Activated T-helper 17 cell treated with anti-CD3 and anti-CD28 coated beads, Interleukin-2, amount 50 U/mL, for 72 hours (primary cell): ENCODE measurements at places on chromosomes 1 and 21.

- H3K27ac ChIP-seq, result no peak overlapping the region
- peaks cover 3% of the 10 kb centered on the region for H3K27me3 ChIP-seq
- H3K4me1 ChIP-seq, result no peaks in the 10 kb centered on the region
- no peak overlapping the region for H3K4me3 ChIP-seq
- H3K36me3 ChIP-seq, result no peaks in the 10 kb centered on the region
- no peak for ATAC-seq
These were observed 56.7 kb downstream of the ARHGEF10L start for GRCh38 chr1:17596186-17596585.

DNA sequence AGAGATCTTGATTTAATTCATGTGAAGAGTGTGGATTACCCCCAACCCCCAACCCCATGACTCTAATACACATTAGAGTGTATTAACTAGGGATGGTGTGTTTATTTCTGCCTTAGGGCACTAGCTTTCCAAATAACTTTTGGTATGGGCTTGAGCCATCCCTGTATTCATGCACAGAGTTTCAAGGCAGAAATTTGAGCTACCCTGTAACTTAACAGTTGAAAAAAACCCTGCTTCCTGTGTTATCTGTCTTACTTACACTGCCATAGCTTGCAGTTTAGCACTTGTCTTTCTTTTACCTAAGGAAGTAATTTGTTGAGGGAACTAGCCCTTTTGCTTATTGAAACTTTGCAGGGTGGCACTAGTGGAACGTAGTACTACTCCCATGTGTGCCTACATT, 6.3 kb downstream of the SRSF11 start:
- peaks cover 100% of the 10 kb centered on the region for H3K36me3 ChIP-seq
- peaks cover 17% of the 10 kb centered on the region for H3K4me1 ChIP-seq
- ATAC-seq, result no peak
- peak overlapping the region; percentile 36 for H3K27ac ChIP-seq

DNA sequence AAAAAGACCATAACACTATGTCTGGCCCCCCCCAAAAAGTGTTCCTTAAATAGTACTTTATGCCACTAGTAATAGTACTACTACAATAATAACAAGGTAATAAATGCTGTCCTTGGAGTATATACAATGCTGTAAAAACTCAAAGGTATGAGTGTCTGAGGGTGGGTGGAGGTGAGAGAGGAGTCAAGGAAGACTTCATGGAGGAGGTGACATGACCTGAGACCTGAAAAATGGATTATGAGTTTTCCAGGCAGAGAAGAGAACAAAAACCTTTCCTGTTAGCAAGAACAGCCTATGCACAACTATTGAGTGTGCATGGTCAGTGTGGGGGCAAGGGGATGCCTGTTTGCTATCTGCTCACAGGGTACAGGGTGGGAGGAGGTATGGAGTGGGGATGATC, 290.2 kb upstream of the USP24 start:
- no peaks in the 10 kb centered on the region for H3K36me3 ChIP-seq
- H3K4me3 ChIP-seq, result no peak overlapping the region
- ATAC-seq, result no peak
- no peak overlapping the region for H3K27ac ChIP-seq

- H3K27ac ChIP-seq, result peak overlapping the region; percentile 86
- H3K4me1 ChIP-seq, result peaks cover 46% of the 10 kb centered on the region
- H3K36me3 ChIP-seq, result peaks cover 96% of the 10 kb centered on the region
- ATAC-seq, result peak; percentile 95
These were observed 5.8 kb downstream of the ATP5PB start for GRCh38 chr1:111454859-111455641.

DNA sequence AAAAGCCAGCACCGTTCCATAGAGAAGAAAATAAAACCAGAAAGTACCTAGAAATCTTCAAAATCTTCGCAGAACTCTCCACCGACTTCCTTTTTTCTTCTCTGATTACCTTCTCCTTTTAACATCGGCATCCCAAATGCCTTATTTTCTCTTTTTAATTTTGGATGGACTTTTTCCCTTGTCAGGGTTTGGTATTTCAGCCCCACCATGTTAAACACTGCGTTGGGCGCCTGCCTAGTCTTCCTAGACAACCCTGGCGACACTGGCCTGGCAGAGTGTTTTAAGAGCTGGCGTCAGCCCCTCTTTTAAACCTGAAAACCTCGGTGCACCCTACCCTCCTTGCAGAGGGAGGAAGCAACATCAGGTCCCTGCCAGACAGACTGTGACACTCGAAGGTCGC, 66.0 kb upstream of the EFHD2 start:
- no peak for ATAC-seq
- H3K27me3 ChIP-seq, result peaks cover 18% of the 10 kb centered on the region
- no peak overlapping the region for H3K4me3 ChIP-seq
- H3K36me3 ChIP-seq, result no peaks in the 10 kb centered on the region
- H3K4me1 ChIP-seq, result peaks cover 14% of the 10 kb centered on the region
- H3K27ac ChIP-seq, result no peak overlapping the region

DNA sequence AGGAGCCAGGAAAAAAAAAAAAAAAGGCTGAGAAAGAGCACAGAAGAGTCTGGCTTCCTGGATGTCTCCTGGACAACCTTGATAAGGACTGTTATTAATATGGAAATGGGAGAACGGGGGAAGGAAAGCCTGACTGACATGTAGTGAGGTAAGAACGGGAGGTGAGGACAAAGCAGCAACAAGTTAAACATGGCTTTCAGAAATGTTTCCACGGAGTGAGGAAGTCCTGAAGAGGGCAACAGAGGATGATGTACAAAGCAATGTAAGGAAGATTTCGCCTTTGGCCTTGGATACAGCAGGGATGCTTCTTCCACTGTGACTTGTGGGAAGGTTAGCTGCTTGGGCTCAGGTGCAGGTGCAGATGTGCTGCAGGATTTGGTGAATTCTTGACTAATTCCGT, 11.9 kb upstream of the NIBAN1 start:
- H3K4me1 ChIP-seq, result no peaks in the 10 kb centered on the region
- no peak overlapping the region for H3K4me3 ChIP-seq
- H3K27ac ChIP-seq, result no peak overlapping the region
- ATAC-seq, result no peak

- H3K36me3 ChIP-seq, result no peaks in the 10 kb centered on the region
- H3K4me1 ChIP-seq, result no peaks in the 10 kb centered on the region
- peaks cover 21% of the 10 kb centered on the region for H3K27me3 ChIP-seq
- H3K27ac ChIP-seq, result no peak overlapping the region
- no peak for ATAC-seq
- no peak overlapping the region for H3K4me3 ChIP-seq
These were observed 3.3 kb upstream of the AGT start for GRCh38 chr1:230717251-230717650.

DNA sequence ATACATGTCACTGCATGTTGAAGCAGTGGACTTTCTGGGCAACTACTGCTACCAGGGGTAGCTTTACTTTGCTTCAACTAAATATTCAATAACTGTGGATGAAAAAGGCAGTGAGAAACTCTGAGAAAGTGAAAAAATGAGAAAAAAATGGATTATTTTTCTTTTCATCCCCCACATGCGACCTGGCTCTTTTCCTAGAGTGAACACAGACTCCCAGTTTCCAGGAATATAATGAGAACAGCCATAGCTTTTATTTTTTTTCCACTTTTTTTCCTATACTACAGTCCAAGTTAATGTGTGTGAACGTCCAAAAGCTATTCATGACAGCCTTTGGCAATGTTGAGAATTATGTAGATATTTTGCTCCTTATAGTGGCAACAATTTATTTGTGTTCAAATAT, 230.4 kb downstream of the DNM3 start:
- ATAC-seq, result no peak
- H3K36me3 ChIP-seq, result no peaks in the 10 kb centered on the region
- H3K27ac ChIP-seq, result no peak overlapping the region

DNA sequence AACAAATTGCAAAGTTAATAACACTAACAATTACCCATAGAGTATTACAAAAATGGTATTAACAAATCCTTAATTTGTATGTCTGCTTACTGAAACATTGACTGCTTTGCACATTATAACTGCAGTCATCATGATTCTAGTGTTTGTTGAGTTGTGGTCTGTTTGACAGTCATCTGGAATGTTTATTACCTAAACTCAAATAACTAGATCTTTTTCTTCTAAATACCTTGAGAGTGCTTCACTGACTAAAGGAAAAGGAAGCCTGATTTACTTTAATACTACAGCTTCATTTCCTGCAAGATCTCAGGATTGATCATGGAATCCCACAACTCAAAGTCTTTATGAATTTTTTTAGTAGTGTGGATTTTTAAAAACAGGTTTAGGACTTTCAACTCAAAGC, 70.0 kb downstream of the HMCN1 start:
- H3K27me3 ChIP-seq, result peaks cover 7% of the 10 kb centered on the region
- H3K4me1 ChIP-seq, result no peaks in the 10 kb centered on the region
- no peak for ATAC-seq
- no peak overlapping the region for H3K27ac ChIP-seq
- H3K4me3 ChIP-seq, result no peak overlapping the region
- no peaks in the 10 kb centered on the region for H3K36me3 ChIP-seq

- peak overlapping the region; percentile 92 for H3K27ac ChIP-seq
- H3K36me3 ChIP-seq, result no peaks in the 10 kb centered on the region
- peak; percentile 62 for ATAC-seq
These were observed 54.1 kb upstream of the ID3 start for GRCh38 chr1:23613191-23614031.

DNA sequence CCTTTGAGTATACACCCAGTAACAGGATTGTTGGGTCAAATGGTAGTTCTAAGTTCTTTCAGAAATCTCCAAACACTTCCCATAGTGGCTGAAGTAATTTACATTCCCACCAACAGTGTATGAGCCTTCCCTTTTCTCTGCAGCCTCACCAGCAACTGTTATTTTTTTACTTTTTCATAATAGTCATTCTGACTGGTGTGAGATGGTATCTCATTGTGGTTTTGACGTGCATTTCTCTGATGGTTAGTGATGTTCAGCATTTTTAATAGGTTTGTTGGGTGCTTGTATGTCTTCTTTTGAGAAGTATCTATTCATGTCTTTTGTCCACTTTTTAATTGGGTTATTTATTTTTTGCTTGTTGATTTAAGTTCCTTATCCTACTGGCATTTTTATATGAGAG, 26.4 kb upstream of the LAMC1 start:
- H3K4me3 ChIP-seq, result no peak overlapping the region
- peaks cover 23% of the 10 kb centered on the region for H3K27me3 ChIP-seq
- no peaks in the 10 kb centered on the region for H3K36me3 ChIP-seq
- no peaks in the 10 kb centered on the region for H3K4me1 ChIP-seq

DNA sequence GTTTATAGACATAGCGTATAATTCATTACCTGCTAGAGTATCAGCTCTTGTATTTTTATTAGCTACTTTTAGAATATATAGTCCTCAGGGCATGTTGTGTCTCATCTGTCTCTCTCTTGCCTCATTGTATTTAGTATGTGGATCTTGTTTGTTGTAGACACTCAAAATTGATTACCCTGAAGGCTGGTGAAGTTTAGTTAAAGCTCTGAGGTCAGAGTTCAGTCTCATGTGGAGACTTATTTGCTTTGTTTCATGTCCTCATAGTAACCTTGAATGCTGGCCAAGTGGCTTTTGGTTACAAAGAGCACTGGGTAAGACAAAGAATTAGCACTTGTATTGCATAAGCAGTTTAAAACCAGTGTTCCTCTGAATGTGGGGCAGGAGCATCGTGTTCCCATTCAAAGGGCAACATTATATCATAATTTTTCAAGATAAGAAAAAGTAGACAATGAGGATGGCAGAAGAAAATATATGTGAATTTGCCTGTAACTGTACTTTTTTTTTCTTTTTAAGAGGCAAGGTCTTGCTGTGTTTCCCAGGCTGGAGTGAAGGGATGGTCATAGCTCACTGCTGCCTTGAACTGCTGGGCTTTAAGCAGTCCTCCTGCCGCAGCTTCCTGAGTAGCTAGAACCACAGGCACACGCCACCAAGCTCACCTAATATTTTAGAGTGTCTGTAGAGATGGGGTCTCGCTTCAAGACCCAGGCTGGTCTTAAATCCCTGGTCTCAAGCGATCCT, 17.4 kb downstream of the CNST start:
- no peak for ATAC-seq
- H3K4me3 ChIP-seq, result no peak overlapping the region
- peaks cover 42% of the 10 kb centered on the region for H3K36me3 ChIP-seq
- peak overlapping the region; percentile 66 for H3K27ac ChIP-seq
- H3K27me3 ChIP-seq, result no peaks in the 10 kb centered on the region

- no peak overlapping the region for H3K4me3 ChIP-seq
- ATAC-seq, result peak; percentile 97
- no peaks in the 10 kb centered on the region for H3K4me1 ChIP-seq
- peaks cover 21% of the 10 kb centered on the region for H3K36me3 ChIP-seq
- no peaks in the 10 kb centered on the region for H3K27me3 ChIP-seq
These were observed 10.7 kb downstream of the STMN1 start for GRCh38 chr1:25895365-25895990.

DNA sequence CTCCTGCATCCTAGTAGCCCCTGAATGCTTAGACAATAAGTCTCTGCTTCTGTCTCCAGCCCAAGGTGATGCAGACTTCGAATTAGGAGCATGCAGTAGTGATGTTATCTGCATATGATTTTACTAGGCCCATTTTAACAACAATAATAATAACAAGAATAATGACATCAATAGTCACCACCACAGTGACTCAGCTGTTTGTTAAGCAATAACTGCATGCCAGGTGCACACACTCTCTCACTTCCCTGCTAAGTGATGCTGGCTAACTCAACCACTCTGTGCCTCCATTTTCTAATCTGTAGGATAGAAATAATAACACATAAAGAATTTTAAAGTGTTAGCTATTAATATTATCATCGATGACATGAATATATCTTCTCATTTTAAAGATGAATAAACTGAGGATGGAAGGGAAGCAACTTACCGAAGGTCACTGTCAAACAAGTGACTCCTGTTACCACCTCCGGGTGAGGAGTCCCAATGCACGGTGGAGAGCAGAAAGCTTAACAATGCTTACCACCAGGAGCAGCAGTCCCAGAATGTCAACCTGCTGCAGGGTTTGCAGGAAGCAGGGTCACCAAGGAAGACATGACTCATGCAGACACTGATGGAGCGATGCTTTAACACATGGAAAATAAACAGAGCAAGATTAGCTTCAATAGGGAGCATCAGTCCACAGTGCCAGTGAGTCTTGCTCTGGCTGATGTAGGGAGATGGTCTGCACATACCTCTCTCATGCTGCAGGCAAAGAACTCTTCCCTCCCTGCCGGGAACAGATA, 290.2 kb downstream of the SPATA17 start:
- H3K36me3 ChIP-seq, result no peaks in the 10 kb centered on the region
- H3K27me3 ChIP-seq, result peaks cover 9% of the 10 kb centered on the region
- no peak overlapping the region for H3K4me3 ChIP-seq

DNA sequence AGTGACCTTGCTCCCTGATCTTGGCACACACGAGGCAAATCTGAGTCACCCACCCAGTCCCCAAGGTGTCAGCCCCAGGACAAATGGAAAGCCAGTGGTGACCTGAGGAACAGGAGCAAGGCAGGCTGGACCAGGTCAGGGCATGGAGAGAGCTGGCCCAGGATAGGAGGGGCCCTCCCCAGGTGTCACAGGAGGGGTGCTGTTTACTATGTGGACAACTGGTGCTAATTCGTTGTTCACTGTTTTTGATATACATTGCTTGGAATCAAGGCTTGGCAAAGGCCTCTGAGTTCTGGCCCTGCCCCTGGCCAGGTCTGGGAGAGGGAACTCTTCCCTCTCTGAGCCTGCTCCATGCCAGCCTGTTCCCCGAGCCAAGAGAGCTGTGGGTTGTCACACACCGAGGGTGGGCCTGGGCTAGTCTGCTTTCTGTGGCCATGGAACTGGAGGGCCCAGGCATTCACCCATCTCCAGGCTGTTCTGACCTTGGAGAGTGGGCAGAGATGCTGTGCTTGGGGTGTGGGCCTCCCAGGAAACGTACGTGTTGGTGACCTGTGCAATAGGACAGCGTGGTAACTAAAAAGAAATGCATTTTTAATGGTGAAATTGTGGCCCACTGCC, 41.8 kb downstream of the CRYAA start:
- no peak overlapping the region for H3K27ac ChIP-seq
- H3K27me3 ChIP-seq, result peaks cover 15% of the 10 kb centered on the region
- no peaks in the 10 kb centered on the region for H3K4me1 ChIP-seq
- no peaks in the 10 kb centered on the region for H3K36me3 ChIP-seq
